SJCRH30 (cell line): ENCODE measurements at places on chromosomes 5 and 9.
A peak's percentile ranks its signal among the peaks of the same experiment; 100 is the strongest.

- DNase-seq, result no peak
Measured at GRCh38 chr9:127149010-127149409, 26.6 kb upstream of the ANGPTL2 start.

DNA sequence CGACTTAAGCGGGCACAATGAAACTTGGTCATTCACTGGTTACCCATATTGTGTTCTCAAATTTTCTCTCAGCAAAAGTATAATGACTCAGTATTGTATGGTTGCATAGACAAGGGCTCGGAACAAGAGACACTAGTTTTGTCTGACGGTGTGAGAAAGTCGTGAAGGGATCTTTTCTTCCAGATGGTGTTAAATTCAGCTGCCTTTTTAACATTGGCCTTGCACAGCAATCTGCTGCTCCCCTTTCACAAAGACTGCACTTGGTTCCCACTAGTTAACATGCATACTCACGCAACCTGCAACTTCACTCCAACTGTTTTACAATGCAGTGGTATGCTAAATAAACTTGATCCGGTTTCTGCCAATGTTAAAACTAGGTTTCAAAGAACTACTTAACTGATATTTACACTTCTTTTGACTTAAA, 219.2 kb downstream of the MEF2C start:
- DNase-seq, result no peak

DNA sequence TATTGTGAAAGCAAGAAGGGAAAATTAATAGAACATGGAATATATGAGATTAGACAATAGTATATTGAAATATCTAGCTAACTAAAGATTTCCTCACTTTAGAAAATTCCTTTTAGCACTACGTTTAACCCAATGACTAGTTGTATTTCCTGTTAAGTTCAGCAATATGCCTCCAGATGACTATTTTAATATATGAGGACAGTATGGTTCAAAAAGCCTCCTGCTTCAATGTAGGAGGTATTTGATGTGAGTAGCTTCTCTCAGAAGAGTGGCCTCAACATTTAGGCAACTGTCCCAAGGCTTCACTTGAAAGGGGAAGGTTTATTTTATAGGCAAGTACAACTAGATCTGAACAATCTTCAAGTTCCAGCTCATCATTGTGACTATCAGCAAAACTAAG, 2.0 kb upstream of the MEF2C start:
- DNase-seq, result no peak

- no peak for DNase-seq
Measured at GRCh38 chr5:33229216-33229615, 211.5 kb upstream of the TARS1 start.

DNA sequence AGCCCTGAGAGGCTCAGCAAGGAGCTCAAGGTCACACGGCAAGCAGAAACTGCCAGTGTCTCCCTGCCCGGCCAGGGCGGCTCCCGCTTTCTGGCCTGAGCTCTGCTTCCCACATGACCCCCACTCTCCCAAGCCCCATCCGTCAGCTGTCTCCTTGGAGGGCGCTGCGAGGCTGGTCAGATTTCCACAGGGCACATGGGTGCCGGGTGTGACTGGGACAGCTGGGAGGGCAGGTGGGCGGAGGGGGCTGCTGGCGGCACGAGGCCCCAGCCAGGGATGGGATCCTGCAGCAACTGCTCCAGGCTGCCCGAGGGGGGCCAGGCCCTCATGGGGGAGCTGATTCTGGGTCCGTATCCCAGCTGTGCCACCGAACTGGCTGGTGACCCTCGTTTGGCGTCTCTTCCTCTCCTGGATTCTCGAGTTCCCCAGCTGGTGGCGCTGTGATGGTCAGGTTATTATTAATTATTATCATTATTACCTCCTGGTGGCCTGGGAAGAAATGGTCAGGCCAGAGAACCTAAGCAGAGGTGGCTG, 12.9 kb upstream of the WDR38 start:
- DNase-seq, result peak; percentile 99

DNA sequence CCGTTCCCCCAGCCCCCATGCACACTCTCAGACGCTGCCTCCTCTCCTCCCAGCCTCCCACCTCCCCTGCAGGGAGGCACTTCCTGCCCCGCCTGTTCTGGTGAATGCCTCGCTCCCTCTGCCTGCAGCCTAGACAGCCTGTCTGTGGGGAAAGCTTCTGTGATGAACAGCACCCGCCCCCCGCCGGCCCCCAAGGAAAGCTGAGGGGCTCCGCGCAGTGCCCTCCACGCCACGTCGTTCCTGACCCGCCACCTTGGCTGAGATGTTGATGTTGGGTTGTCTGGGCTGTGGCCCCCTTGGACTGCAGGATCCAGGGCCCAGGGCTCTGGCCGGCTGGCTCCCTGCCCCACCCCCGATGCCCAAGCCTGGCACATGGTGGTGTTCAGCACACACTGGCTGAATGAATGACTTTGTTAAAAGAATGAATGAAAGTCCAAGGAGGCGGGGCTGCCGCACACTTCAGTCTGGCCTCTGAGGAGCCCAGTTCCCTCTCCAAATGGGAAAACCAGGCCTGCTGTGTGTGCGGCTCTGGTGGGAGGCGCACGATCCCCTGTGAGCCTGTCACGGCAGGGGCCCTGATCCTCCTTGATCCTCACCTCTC, 2.1 kb upstream of the MYMK start:
- DNase-seq, result peak; percentile 67

- no peak for DNase-seq
Measured at GRCh38 chr5:154624341-154624740, 130.8 kb upstream of the LARP1 start.

DNA sequence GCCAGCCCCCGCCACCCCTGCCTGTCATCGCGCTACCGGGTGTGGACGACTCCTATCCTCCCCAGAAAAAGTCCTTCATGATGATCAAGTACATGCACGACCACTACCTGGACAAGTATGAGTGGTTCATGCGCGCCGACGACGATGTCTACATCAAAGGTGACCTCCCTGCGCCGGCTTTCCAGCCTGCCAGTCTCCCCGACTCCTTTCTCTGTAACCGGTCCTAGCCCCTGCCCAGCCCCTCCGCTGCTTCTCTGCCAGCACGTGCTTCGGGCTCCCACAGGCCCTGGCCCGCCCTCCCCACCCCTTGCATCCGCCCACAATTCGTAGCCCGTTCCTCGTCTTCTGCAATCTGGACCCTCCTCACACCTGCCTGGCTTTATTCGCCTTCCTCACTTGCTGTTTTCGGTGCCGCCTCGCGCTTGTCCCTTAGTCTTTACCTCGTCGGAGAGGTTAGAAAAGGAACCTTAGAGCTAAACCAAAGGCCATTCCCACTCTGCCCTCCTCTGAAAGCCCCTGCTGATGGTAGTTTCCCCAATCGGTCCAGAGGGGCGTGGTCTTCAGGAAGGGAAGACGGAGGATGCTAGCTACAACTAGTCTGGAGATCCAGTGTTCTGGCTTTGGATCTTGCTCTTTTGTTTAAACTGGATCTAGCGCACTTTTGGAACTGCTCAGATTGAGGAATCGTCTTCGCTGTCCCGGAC, 1.4 kb downstream of the CHSY3 start:
- DNase-seq, result no peak

DNA sequence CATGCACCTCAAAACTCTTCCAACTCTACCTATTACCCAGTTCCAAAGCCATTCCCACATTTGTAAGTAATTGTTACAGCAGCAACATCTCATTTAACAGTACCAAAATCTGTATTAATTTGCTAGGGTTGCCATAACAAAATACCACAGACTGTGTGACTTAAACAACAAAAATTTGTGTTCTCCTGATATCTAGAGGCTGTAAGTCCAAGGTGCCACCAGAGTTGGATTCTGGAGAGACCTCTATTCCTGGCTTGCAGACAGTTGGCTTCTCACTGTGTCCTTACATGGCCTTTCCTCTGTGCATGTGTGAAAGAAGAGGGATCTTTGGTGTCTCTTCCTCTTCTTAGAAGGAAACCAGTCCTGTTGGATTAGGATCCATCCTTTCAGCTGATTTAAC, 203.8 kb upstream of the PIK3R1 start:
- no peak for DNase-seq

- DNase-seq, result no peak
Measured at GRCh38 chr5:78056053-78056452, 238.4 kb downstream of the AP3B1 start.

GRCh38 chr5:15243301-15244020, 256.5 kb upstream of the FBXL7 start:
- DNase-seq, result no peak

- DNase-seq, result no peak
Measured at GRCh38 chr9:90569511-90569910, 73.1 kb downstream of the DIRAS2 start.

DNA sequence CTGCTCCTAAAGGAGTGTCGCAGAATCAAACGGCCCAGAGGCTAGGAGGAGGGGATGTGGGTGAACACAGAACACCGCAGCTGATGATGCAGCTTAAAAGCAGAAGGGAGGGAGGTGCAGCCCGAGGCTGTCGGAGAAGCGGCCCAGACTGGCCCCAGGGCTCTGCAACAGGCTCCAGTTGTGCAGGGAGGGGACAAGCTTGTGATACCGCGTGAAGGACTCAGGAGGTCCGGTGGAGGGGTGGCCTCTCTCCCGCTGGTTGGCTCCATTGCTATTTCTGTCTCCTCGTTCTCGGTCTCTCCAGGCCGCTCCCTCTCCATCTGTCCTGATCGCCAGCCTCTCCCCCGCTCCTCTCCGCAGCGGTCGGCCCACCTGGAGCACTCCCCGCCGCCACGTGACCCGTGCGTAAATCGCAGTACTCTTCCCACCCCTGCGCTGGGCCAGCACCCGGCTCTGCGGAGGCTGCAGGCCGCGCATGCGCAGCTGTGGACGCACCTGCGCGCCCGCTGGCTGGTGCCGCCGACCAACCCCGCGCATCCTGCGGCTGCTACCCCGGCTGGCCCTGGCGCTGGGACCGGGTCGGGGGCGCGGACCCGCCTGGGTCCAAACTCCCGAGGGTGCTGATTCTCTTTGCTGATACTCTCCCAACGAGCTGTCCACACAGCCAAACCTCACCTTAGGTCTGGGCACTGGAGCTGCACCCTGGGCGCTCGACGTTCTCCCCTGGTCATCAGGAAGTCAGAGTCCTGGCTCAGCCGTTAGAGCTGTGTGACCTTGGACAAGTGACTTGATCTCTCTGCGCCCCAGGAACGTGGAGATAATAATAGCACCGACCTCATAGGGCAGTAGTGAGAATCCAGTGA, 3.7 kb upstream of the STXBP1 start:
- DNase-seq, result peak; percentile 54
